Stimulated activated CD8-positive, alpha-beta memory T cell treated with anti-CD3 and anti-CD28 coated beads, Interleukin-4, amount 100 ng/mL, for 4 hours (primary cell): ENCODE measurements at places on chromosomes 5 and 9.

DNA sequence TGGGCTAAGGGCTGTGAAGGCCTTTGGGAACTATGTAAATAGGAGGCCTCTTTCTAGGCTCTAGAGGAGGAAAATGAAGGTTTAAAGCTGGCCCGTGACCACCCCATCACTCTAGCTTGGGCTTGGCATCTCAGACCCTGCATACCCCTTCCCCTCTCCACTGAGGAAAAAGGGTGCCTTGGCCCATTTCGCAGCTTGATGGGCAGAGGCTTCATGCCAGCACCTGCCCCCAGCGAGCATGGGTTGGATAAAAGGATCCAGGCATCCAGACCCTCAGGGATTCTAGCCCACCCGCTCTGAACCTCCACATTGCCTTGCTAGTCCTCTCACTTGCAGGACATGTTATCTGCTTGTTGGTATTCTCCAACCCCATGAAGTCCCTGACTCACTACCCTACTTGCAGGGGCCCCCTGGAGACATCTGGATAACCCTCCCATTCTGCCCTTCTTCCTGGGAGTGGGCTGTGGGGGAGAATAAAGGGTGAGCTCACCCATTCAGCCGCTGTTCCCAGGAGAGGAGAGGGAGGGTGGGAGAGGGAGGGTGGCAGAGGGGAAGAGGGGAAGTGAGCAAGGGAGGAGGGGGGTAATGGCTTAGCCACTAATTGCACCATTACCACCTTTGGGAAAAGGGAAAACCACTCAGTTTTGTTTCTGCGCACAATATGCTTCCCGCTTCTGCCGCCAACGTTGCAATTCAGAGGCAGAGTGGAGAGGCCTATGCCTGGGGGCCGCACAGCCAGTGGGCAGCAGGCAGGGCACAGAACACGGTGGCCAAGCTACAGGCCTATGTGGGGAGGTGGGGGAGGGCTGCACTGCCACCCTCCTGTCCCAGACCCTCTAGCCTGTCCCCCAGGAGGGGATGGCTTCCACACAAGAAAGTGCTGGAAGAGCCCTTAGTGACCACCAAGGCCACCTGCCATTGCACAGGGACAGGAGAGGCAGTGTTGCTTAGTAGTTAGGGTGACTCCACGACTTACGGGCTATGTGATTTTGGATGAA is 2.1 kb upstream of the CAMK2A start:
- no peak for DNase-seq

DNA sequence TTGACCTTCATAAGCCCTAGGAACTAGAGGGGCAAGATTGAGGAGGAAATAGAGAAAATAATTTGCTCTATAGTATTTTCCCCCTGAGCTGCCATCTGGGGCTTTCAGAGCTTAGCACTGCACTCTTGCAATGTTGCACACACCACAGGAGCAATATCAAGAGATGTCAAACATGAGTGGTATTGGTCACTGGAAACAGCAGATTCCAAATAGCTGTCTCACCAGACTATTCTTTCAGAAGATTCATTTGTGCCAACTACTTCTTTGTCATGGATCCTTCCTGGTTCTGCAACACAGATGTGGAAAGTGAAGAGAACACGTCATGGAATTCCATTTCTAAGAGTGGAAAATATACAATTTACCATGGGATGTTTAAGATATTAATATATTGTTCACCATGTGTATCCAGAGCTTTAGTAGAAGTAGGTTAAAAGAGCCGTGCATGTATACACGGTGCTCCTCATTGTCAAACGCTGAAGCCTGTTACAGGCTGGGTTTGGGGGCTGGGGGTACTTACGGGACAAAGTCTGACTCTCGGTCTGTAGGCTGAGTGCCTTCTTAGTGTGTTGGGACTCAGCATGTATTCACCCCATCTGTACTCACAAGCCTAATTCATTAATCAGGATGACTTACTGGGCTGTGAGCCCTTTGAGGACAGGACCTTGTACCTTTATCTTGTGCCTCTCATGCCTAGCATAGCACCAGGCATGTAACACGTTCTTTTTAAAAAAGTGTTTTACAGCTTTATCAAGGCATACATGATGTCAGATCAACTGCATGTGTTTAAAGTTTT is 31.4 kb upstream of the GDNF start:
- DNase-seq: no peak

GRCh38 chr5:145362266-145362665 is 472.9 kb downstream of the PRELID2 start:
- no peak for DNase-seq

GRCh38 chr5:55618318-55618717 is 83.6 kb upstream of the PLPP1 start:
- DNase-seq: no peak

- DNase-seq: no peak
These were observed 364.4 kb downstream of the CSNK1G3 start for GRCh38 chr5:123876276-123876790.

GRCh38 chr5:5285906-5286305 is 136.6 kb upstream of the ICE1 start:
- DNase-seq: no peak

- DNase-seq: no peak
These were observed 170.2 kb upstream of the HMHB1 start for GRCh38 chr5:143641549-143642355.

DNA sequence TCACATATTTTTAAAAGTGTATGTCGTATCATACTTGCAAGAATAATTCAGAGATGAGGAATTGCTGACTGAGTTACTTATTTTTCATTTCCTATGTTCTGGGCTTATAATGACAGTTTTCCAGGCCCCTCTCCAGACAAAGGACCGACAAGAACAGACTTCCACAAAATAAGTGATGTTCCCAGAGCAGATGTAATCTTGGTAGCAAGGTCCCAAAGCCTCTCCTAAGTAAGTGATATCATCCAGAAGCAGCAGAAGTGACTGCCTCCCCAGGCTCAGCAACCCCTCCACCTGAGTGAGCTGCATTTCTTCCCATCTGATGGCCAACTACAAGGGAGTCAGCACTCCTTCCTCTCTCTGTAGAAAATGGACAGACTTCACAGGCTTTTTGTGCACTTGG is 57.1 kb downstream of the SEMA6A start:
- DNase-seq: no peak

- DNase-seq: no peak
These were observed 85.2 kb downstream of the ARSB start for GRCh38 chr5:78899922-78900362.

- DNase-seq: no peak
These were observed 290.2 kb upstream of the KLF4 start for GRCh38 chr9:107779731-107780130.

DNA sequence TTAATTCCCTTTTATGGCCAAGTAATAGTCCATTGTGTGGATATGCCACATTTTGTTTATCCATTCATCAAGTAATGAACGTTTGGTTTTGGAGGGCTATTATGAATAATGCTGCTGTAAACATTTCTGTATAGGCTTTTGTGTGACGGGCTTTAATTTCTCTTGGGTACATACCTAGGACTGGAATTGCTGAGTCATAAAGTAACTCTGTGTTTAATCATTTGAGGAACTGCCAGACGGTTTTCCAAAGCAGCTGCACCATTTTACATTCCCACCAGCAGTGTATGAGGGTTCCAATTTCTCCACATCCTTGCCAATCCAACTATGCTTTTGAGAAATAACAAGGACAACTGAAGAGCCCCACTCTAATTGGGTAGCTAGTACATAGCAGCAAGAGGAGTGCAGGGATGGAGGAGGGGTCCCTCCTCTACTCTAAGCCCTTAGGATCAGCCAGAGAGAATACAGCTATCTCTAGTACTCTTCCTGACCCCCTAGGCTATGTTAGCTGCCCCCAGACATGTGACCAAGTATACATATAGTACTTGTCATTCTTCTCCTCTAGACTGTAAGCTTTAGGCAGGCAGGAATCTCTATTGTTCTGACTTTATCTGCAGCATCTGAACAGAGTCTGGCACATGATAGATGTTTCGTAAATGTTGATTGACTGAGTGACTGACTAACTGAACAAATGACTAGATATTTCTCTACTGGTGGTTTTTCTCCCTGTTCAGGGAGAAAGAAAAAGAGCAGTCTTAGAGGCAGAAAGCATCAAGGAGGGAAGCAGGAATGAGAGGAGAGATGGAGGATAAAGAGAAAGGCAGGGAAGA is 22.1 kb upstream of the MATR3 start:
- no peak for DNase-seq

- DNase-seq: no peak
These were observed 47.5 kb upstream of the ADRB2 start for GRCh38 chr5:148778882-148779281.

DNA sequence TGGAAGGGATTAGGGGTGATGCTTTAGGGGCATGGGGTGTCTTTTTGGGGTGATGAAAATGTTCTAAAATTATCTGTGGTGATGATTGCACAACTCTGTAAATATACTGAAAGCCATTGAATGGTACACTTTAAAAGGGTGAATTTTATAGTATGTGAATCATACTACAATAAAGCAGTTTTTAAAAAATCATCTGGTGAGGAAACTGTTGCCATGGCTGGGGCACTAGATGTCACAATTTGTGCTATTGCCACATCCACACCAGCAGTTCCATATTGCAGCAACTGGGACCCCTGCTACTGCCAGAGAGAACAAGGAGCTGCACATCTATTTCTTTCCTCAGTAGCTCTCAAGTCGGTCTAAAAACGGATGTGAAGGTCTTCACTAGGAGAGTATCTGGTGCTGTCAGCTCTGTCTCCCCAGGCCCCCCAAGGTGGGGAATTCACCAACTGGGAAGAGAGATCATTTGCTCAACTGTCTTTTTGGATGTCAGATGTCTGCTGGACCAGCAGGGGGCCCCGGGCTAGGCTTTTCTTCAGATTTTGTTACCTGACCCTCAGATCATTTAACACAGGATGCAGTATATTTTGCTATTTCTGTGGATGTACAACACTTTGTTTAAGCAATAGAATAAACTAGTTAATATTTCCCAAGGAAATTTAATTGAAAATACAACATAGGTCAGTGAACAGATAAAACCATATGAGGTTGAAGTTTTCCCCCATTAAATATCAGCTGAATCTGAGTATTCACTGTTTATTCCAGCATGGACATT is 13.2 kb downstream of the CMYA5 start:
- no peak for DNase-seq

GRCh38 chr5:180142021-180142765 is 66.8 kb downstream of the RASGEF1C start:
- no peak for DNase-seq

DNA sequence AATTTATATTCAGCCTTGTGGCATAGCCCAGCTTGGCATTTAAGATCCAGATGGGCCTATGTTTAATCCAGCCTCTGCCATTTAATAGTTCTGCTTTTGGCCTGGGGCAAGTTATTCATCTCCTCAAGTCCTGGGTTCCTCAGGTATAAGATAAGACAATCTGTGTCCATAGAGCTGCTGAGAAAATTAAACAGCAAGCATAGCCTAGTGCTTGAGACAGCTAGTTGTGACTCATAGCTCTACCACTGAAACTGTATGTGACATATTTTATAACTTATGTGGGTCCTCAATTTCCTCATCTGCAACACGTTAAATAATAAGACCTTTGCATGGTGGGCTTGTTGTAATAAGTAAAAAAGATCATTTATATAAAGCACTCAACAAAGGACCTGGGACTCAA is 53.3 kb upstream of the ATP10B start:
- no peak for DNase-seq

- no peak for DNase-seq
These were observed 92.7 kb upstream of the NEURL1B start for GRCh38 chr5:172548311-172548731.

DNA sequence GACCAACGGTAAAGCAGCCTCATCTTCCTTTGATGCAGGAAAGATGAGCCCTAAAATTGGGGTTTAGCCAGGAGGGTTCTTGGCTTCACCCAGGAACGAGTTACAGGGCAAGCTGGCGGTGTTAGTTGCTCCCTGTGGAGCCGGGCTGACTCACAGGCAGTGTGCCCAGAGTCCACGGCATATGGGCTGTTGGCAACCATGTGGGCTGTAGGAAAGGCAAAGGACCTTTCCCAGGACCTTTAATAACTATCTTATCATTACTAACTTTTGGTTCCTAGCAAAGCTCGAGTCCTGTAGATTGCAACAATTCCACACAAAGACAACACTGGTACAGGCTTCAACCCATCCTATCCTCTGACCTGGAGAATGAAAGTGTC is 29.8 kb upstream of the CLPTM1L start:
- no peak for DNase-seq

- no peak for DNase-seq
These were observed 96.0 kb downstream of the LIX1 start for GRCh38 chr5:97046270-97046982.

DNA sequence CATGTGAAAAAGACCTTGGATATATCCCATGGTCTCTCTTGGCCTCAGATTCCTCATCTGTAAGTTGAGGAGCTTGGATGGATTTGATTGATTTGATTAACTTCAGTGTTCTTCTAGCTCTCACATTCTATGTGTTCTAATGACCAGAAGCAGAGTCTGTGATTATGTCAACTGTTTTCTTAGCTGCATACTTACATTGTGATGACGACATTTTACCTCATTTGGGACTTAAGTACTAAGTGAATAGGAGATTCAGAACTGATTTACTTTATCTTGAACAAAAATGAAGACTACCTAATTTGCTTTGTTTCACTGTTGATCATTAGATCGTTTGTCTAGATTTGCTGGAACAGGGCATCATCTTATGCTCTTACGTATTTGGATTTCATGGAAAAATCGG is 427.7 kb downstream of the SH3GL2 start:
- no peak for DNase-seq

DNA sequence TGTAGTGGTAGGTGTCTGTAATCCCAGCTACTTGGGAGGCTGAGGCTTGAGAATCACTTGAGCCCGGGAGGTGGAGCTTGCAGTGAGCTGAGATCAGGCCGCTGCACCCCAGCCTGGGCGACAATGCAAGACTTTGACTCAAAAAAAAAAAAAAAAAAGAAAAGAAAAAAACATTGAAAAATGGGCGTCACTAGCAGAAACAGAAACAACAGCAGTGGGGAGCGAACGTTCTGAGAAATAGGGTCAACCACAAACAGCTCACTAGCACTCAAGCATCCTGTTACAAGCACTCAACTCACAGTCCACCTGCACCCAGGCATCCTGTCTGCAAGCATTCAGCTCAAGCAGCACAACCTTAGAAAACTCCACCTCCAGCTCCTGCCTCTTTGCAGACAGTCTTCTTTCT is 17.2 kb downstream of the TRIM14 start:
- DNase-seq: peak; percentile 39

DNA sequence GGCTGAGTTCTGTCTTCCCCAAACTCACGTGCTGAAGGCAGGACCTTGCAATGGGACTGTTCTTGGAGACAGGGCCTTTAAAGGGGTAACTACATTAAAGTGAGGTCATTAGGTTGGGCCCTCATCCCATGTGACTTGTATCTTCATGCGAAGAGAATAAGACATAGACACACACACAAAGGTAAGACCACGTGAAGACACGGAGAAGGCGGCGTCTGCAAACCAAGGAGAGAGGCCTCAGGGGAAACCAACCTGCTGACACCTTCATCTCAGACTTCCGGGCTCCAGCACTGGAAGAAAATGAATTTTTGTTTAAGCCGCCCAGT is 50.7 kb upstream of the KCNMB1 start:
- no peak for DNase-seq

GRCh38 chr5:37774912-37775483 is 64.8 kb downstream of the GDNF start:
- no peak for DNase-seq
